ENCODE measurements at places on chromosomes 2 and 18. TPM values are rescaled to one million over a fixed set of nuclear protein-coding genes. Genes with fewer than 3 reads are reported as not detected.

NAT8 gene
- not detected for total RNA-seq

SEMA4C gene
- 13.4 TPM for total RNA-seq

EFHD1 gene
- not detected for total RNA-seq

DAW1 gene
- 0.16 TPM for total RNA-seq

RAB6C gene
- total RNA-seq = not detected

SERPINB11 gene
- not detected for total RNA-seq

PRSS56 gene
- total RNA-seq = not detected

PAIP2B gene
- total RNA-seq = 0.63 TPM

SERPINB12 gene
- total RNA-seq = not detected

MTCL1 gene
- total RNA-seq = 32.9 TPM

ABCB11 gene
- total RNA-seq = under 0.01 TPM

DSC3 gene
- 0.09 TPM for total RNA-seq

ARHGAP15 gene
- total RNA-seq = not detected

IL36B gene
- not detected for total RNA-seq

CPLX4 gene
- total RNA-seq = not detected

CNGA3 gene
- 0.16 TPM for total RNA-seq

PLEKHH2 gene
- total RNA-seq = 4.4 TPM

RNASEH1 gene
- 24.6 TPM for total RNA-seq

GNAL gene
- total RNA-seq = 0.69 TPM

KCNG2 gene
- 1.9 TPM for total RNA-seq

UGT1A7 gene
- not detected for total RNA-seq

C2orf15 gene
- not detected for total RNA-seq

IL36A gene
- total RNA-seq = not detected

AFG3L2 gene
- 32.7 TPM for total RNA-seq

ANKRD30BL gene
- total RNA-seq = not detected

CD226 gene
- 0.34 TPM for total RNA-seq

CRYGD gene
- not detected for total RNA-seq

CCDC148 gene
- 0.63 TPM for total RNA-seq

CELF4 gene
- total RNA-seq = not detected

CLEC4F gene
- total RNA-seq = not detected

SLC30A3 gene
- not detected for total RNA-seq

CD207 gene
- total RNA-seq = not detected

FOXD4L1 gene
- total RNA-seq = under 0.01 TPM

ITPRIPL1 gene
- total RNA-seq = 2.7 TPM

TBR1 gene
- not detected for total RNA-seq

LYPD6 gene
- not detected for total RNA-seq

FAP gene
- total RNA-seq = 46.5 TPM

GRB14 gene
- 0.17 TPM for total RNA-seq

TMEM37 gene
- total RNA-seq = 0.32 TPM

ERFE gene
- 1.3 TPM for total RNA-seq

GULP1 gene
- 46.8 TPM for total RNA-seq

CAPN14 gene
- 0.16 TPM for total RNA-seq

COL4A3 gene
- total RNA-seq = under 0.01 TPM

CSRNP3 gene
- 2.0 TPM for total RNA-seq

DHRS9 gene
- total RNA-seq = 1.3 TPM

CPO gene
- total RNA-seq = 0.17 TPM

TBC1D8 gene
- 10.7 TPM for total RNA-seq

FBXO36 gene
- total RNA-seq = 3.2 TPM

RNF144A gene
- total RNA-seq = 3.9 TPM
